ENCODE measurements at places on chromosomes 4 and X. TPM values are rescaled to one million over a fixed set of nuclear protein-coding genes. Genes with fewer than 3 reads are reported as not detected.
A peak's percentile ranks its signal among the peaks of the same experiment; 100 is the strongest.

- DNase-seq = no peak
These were observed 172.9 kb upstream of the TTC29 start for GRCh38 chr4:147118528-147118927.

Gene HEPH
- 56.5 TPM for polyA plus RNA-seq

GRCh38 chr4:85607624-85608023 lies 132.7 kb downstream of the ARHGAP24 start:
- no peak for DNase-seq

Gene ZCCHC12
- polyA plus RNA-seq = 0.39 TPM

- no peak for DNase-seq
These were observed 167.8 kb downstream of the CFAP47 start for GRCh38 chrX:36087366-36087765.

DNA sequence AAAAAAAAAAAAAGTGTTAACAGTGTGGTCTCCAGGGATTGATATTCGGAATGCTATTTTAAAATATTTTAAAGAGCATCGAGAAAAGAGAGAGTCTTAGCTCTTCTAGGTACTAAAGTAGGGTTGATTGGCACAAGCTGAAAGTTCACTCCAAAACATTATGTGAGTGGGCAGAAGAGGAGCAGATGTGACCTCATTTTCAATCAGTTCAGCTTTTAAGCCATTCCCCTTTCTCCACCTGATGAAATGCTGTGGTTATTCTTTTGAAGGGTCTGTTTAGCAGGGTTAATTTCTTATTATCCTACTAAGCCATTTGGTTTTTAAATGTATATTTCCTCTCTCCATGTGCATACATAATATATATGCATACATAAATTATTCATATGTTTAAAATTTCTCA lies 69.2 kb downstream of the GALNT7 start:
- no peak for DNase-seq

DNA sequence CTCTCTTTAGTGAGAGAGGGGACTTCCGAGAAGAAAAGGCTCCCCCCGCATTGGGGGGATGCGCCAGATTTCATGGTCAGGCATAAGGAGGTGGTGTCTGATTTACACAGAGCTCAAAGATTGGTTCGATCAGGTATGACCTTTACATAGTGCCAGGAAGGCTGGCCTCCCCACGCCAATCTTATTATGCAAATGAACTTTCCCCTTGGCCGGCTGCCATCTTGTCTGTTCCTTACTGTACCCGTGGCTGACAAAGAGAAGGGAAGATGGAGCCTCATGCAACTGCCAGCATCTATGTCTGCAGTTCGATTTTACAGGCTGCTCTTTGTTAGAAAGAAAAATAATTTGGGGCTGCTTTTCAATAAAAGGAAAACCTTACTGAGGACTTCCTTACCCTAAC lies 197.2 kb downstream of the GPM6A start:
- no peak for DNase-seq

Gene HTN1
- polyA plus RNA-seq = not detected

DNA sequence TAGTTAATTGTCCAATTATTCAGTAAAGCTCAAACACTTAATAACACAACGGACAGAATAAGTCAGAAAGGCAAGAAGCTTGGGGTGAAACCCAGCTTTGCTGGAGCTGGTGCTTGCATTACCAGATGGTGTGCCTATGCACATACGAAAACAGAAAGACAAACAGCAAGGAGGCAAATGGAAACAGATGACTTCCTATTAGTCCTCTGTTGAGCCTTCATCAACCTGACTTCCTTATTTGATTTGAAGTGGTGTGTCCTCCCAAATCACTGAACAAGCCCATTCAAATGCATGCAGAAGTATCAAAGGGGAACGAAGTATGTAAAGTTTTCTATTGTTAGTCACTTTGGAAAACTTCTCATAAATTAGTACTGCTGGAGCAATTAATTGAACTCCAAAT lies 166.2 kb downstream of the ATP10D start:
- no peak for DNase-seq

GRCh38 chr4:93748373-93749291 lies 79.9 kb upstream of the ATOH1 start:
- no peak for DNase-seq

GRCh38 chr4:1579901-1580691 lies 104.0 kb downstream of the FAM53A start:
- DNase-seq = no peak

- no peak for DNase-seq
These were observed 247.7 kb downstream of the RAB28 start for GRCh38 chr4:13236485-13236884.

Gene DOK7
- 0.31 TPM for polyA plus RNA-seq

Gene KCTD8
- polyA plus RNA-seq = 0.55 TPM

DNA sequence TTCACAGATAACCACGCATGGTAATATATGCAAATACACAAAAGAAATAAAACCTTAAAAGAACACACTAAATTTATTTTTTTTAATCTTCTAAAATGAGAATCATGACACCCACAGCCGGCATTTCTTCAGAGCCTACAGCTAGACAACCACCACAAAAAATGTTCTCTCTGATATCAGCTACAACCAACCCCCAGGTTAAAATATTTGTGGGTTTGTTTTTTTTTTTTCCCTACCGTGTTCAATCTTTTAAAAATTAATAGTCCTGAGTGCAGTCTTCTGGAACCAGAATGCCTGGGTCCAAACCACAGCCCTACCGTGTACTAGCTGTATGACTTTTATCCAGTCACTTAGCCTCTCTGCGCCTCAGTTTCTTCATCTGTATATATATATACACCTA lies 36.0 kb downstream of the MAML3 start:
- DNase-seq = no peak

DNA sequence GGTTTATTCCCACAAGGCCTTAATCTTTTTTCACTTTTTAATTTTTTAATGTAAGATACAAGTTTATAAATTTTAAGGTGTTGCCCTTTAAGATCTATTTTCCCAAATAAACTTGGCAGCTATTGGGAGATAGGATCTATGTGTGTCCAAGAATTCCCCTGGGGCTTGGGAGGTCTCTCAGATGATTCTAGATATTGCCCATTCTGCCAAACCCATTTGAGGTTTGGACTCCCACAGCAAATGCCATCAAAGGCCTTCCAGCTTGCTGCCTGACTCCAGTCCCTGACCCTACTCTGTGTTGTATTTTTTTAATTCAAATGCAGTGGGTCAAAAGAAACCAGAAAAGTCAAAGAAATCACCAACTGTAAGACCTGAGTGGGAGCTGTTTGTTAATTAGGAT lies 120.0 kb upstream of the CHRDL1 start:
- no peak for DNase-seq

GRCh38 chrX:7252013-7252610 lies 104.2 kb upstream of the PUDP start:
- DNase-seq = peak; percentile 32

Gene RNF212
- polyA plus RNA-seq = 11.0 TPM

GRCh38 chr4:115664285-115664684 lies 550.9 kb upstream of the NDST4 start:
- DNase-seq = no peak

DNA sequence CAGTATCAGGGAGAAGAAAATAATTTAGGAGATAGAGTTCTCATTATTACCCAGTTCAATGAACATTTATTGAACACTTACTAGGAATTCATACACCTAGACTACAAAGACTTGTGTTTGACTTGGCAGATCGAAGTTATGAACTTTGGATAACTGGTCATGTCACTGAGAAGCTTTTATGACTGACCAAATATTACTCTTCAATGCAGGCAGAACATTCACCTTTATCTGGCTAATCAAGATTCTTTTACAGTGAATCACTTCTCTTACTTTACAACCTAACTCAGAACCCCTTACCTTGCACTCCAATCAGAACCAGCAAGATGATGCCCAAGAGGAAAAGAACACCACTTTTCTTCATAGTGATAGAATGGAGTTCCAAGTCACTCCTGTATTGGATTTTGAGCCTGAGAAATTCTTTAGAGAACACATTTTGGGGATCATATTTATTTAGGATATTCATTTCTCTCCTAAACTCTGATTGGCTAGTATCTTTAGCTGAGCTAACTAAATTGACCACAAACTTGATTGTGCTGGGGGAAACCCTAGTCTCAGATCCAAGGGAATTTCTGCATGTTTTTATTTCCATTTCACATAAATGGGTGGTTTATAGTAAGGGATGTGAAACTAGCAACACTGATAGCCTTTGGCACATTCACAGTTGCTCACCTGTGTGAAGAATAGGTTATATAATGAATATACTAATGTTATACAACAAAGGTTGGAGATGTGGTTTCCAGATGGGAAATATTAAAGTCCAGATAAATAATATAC lies at the start of gene CXCL9:
CXCL9 (minus strand) TSS at position 421 of the 774 bp plus-strand sequence; CDS start at position 361, 60 bp downstream.
- no peak for DNase-seq

Gene TLR10
- 0.96 TPM for polyA plus RNA-seq

Gene CYTL1
- polyA plus RNA-seq = 24.6 TPM

GRCh38 chrX:110131031-110131430 lies 128.1 kb downstream of the TMEM164 start:
- DNase-seq = no peak

Gene NHS
- polyA plus RNA-seq = 7.8 TPM

DNA sequence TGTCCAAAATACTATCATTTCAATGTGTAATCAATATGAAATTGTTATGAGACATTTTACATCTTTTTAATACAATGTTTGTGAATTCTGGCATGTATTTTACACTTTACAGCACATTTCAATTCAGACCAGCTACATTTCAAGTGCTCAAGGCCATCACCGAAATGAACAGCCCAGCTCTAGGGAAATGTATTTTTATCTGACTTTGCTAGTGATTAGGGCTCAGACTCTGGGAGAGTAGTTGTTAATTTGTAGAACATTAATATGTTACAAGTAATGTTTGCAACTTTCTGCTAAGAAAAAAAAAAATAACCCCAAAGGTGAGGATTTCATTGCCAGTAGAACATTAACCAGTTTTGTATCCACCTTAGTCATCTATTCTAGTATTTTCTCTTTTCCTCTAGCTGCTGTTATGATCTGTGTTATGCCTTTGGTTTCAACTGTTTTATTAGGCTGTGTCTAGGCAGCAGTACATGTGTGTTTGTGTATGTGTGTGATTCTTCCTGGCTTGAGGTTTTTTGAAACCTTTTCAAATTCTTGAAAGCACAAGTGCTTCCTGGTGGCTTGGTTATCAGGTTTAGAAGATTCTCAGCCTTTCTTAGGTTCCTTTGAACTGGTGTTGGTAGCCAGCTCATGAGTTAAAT lies 125.9 kb downstream of the NSUN7 start:
- no peak for DNase-seq

DNA sequence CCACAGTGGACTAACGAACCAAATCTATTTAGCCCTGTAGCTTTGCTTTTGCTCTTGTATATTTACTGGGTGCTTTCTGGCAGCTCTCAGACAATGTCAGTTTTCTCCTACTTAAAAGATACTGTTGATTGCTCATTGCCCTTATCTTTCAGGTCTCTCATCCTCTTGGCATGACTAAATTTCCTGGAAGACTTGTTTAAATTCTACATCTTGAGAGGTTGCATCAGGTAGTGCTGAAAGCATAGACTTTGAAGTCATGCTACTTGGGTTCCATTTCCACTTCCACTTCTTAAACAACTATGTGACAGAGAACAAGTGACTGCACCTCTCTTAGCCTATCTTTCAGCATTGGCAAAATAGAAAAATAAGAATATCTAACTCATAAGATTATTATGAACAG lies 8.4 kb downstream of the TDO2 start:
- no peak for DNase-seq

DNA sequence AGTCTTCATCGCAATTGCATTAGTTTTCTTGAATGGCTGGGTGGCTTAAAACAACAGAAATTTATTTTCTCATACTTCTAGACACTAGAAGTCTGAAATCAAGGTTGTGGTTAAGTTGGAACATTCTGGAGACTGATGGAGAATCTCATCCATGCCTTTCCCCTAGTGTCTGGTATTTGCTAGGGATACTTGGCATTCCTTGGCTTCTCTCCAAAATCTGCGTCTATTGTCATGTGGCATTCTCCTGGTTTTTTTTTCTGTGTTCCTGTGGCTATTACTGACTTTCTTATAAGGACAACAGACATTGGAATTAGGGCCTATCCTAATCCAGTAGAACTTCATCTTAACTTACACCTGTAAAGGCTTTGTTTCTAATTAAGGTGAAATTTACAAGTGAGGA lies 272.8 kb upstream of the EPHA5 start:
- DNase-seq = no peak

DNA sequence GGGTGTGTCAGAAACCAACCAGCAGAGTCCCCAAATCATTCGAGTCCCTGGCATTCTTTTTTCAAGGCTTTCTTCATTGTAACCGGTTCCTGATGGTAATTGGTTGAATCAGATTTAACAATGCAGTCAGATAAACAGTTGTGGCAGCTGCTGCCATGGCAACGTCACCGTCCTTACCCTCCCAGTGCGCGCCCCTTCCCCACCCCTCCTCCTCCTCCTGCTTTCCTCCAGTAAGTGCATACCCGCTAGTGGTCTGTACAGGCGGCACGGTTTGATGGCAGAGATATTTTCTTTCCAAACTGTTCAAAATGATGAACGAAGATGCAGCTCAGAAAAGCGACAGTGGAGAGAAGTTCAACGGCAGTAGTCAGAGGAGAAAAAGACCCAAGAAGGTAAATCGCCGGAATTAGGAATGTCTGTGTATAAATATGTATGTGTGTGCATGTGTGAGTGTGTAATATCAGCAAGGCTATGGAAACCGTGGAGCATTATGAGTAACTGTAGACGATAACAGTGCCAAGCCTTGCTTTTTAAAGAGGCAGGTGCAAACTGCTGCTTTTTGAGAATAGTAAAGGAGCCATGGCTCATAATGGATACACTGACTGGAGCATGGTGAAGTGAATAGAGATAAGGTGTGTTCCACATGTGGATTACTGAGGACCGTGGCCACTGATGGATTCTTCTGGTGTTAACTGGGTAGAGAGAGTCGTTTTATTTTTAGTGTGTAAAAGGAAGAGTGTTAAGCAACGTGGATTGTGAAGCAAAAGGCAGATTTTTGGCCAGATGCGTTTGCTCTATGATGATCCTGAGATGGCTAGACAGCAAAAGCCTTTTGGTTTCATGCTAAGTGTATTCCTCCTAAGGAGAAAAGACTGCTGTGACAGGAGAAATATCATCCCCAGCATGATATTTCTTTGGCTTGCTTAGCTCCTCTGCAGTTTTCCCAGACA lies at the start of gene ANK2:
ANK2 (plus strand) TSS at position 233 of the 950 bp plus-strand sequence; CDS start at position 309, 76 bp downstream.
- DNase-seq = peak; percentile 20

Gene SLITRK4
- 2.4 TPM for polyA plus RNA-seq

DNA sequence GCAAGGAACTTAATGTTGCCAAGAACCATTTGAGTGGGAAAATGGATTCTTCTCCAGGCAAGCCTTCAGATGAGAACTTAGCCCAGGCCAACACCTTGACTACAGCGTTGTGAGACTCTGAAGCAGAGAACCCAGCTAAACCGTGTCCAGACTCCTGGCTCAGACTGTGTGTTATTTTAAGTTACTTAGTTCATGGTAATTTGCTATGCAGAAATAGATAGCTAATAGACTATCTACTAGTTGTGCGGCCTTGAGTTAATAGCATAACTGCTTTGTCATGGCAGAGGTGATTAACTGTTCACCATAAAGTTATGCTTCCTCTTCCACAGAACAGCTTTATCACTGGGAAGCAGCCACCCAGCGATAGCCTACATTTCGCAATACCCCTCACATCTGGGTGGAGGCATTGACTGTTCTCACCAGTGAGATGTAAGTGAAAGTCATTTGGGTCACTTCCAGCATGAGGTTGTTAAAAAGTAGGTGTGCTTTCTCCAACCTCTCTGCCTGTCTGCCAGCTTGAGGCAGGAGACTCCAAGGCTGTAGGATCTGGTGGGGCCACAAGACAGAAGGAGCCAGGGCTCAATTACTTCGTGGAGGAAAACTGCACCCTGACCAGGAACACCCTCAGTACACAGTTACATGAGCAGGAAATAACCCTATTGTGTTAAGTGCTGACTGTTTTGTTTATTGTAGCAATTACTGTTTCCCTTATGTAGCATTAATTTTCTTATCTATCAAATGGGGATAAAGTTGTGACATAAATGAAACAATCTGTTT lies 94.2 kb downstream of the GPAT3 start:
- peak; percentile 83 for DNase-seq

GRCh38 chr4:167171928-167172327 lies 62.4 kb downstream of the SPOCK3 start:
- no peak for DNase-seq
